ENCODE measurements at places on chromosomes 7 and 10.

- DNase-seq: no peak
These were observed 191.5 kb downstream of the CELF2 start for GRCh38 chr10:11208908-11209829.

DNA sequence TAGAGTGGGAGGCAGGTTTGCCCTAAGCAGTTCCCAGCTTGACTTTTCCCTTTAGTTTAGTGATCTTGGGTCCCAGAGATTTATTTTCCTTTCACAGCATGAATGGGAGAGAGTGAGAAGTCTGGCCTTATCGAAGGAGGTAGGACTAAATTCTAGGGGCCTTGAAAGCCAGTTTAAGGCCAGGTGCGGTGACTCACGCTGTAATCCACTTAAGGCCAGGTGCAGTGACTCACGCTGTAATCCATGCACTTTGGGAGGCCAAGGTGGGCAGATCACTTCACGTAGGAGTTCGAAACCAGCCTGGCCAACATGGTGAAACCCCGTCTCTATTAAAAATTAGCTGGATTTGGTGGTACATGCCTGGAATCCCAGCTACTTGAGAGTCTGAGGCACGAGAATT is 392.2 kb downstream of the ACTR3B start:
- DNase-seq: no peak

- no peak for DNase-seq
These were observed 55.9 kb downstream of the BAMBI start for GRCh38 chr10:28733245-28733644.

- DNase-seq: no peak
These were observed 555 bp downstream of the PHF14 start for GRCh38 chr7:10973942-10974911.
